Uterus (tissue), 4 donors: ENCODE measurements at places on chromosomes 6 and 20. TPM values are rescaled to one million over a fixed set of nuclear protein-coding genes. Genes with fewer than 3 reads are reported as not detected.

LHFPL5 gene
- total RNA-seq = not detected

FLRT3 gene
- total RNA-seq = 14.4 TPM

PNLDC1 gene
- total RNA-seq = not detected

SLC26A8 gene
- total RNA-seq = not detected

SPATS1 gene
- total RNA-seq = 0.62 TPM

F13A1 gene
- 90.6 TPM for total RNA-seq

MBOAT1 gene
- total RNA-seq = 29.2 TPM

NMBR gene
- total RNA-seq = not detected

PAK5 gene
- total RNA-seq = 0.07 TPM

MYL9 gene
- total RNA-seq = 255 TPM

DLK2 gene
- 1.9 TPM for total RNA-seq

RHAG gene
- total RNA-seq = not detected

SAMD10 gene
- total RNA-seq = not detected

MCCD1 gene
- not detected for total RNA-seq

OTOR gene
- total RNA-seq = not detected

GHRH gene
- not detected for total RNA-seq

DNA sequence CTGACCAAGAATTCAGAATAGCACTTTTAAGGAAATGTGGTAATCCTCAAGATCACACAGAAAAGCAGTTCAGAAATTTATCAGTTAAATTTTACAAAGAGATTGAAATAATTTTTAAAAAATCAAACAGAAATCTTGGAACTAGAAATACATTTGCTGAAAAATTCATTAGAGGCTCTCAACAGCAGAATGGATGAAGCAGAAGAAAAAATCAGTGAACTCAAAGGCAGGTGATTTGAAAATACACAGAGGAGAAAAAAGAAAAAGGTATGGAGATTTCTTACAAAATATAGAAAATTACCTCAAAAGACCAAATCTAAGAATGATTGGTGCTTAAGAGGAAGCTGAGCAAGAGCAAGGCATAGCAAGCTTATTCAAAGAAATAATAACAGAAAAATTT lies 11.5 kb downstream of the NQO2 start:
- no peak overlapping the region for H3K4me3 ChIP-seq
- no peaks in the 10 kb centered on the region for H3K27me3 ChIP-seq
- no peaks in the 10 kb centered on the region for H3K4me1 ChIP-seq
- no peak overlapping the region for H3K27ac ChIP-seq
- DNase-seq = no peak

- H3K4me1 ChIP-seq = no peaks in the 10 kb centered on the region
- no peak overlapping the region for H3K4me3 ChIP-seq
- H3K27me3 ChIP-seq = no peaks in the 10 kb centered on the region
- H3K27ac ChIP-seq = no peak overlapping the region
Measured at GRCh38 chr6:89970072-89970471, 75.8 kb downstream of the GJA10 start.

DNA sequence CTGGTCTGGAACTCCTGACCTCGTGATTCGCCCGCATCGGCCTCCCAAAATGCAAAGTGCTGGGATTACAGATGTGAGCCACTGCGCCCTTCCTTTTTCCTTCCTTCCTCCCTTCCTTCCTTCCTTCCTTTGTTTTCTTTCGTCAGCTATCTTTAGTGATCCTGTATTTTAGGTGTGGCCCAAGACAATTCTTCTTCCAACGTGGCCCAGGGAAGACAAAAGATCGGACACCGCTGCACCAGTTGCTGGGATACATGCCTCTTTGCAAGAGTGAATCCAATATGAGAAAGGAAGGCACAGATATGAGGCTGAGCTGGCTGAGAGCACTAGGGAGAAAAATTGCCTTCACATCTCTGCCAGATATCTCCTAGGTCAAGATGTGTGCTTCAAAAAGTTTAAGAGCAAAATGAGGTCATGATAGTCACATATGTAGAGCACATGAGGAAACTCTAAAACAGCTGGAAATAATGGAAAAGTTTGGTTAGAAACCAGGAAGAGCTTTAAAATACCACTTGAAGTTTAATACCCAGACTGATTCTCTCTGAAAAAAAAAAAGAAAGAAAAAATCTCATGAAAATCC lies 41.8 kb downstream of the OR2B2 start:
- no peak overlapping the region for H3K27ac ChIP-seq
- no peak for DNase-seq
- H3K4me1 ChIP-seq = no peaks in the 10 kb centered on the region
- peaks cover 29% of the 10 kb centered on the region for H3K27me3 ChIP-seq
- no peaks in the 10 kb centered on the region for H3K36me3 ChIP-seq
- no peak overlapping the region for H3K4me3 ChIP-seq

GRCh38 chr20:37262505-37262904 lies 891 bp upstream of the GHRH start:
- H3K36me3 ChIP-seq = no peaks in the 10 kb centered on the region
- H3K4me3 ChIP-seq = no peak overlapping the region
- no peaks in the 10 kb centered on the region for H3K4me1 ChIP-seq
- H3K27ac ChIP-seq = no peak overlapping the region
- DNase-seq = no peak
- H3K27me3 ChIP-seq = no peaks in the 10 kb centered on the region

- H3K27me3 ChIP-seq = peaks cover 93% of the 10 kb centered on the region
- H3K4me1 ChIP-seq = no peaks in the 10 kb centered on the region
- H3K4me3 ChIP-seq = no peak overlapping the region
- H3K36me3 ChIP-seq = no peaks in the 10 kb centered on the region
Measured at GRCh38 chr6:10418361-10418861, 3.5 kb upstream of the TFAP2A start.

- no peak overlapping the region for H3K4me3 ChIP-seq
- no peaks in the 10 kb centered on the region for H3K27me3 ChIP-seq
- peaks cover 5% of the 10 kb centered on the region for H3K4me1 ChIP-seq
- H3K36me3 ChIP-seq = no peaks in the 10 kb centered on the region
Measured at GRCh38 chr20:62955519-62956386, 3.2 kb downstream of the SLC17A9 start.

GRCh38 chr6:66199171-66199570 lies 492.1 kb upstream of the EYS start:
- H3K27ac ChIP-seq = no peak overlapping the region
- H3K36me3 ChIP-seq = no peaks in the 10 kb centered on the region
- H3K27me3 ChIP-seq = no peaks in the 10 kb centered on the region
- no peak for DNase-seq

DNA sequence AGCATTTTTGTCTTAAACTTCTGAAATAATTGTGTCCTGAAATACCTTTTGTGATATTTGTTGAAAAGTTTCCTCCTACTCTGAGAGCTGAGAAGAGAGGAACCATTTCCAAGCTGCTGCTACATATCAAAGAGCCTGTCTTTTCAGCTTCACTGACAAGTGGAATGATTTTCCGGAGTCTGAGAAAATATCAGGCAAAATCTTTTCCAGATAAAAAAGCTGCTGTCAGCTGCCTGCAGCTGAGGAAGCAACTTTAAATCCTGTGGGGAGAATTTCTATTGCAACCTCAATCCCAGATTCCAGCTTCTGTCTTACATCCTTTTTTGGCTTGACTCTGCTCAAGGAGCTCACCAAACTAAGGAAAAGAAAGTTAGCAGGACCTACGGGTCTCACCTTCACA lies 904.3 kb downstream of the PHF3 start:
- no peaks in the 10 kb centered on the region for H3K27me3 ChIP-seq
- H3K4me1 ChIP-seq = no peaks in the 10 kb centered on the region
- DNase-seq = no peak
- H3K36me3 ChIP-seq = no peaks in the 10 kb centered on the region

GRCh38 chr6:81169166-81169565 lies 583.3 kb downstream of the TENT5A start:
- H3K36me3 ChIP-seq = no peaks in the 10 kb centered on the region
- H3K27me3 ChIP-seq = no peaks in the 10 kb centered on the region
- no peaks in the 10 kb centered on the region for H3K4me1 ChIP-seq
- DNase-seq = no peak

- H3K27ac ChIP-seq = no peak overlapping the region
- no peak for DNase-seq
Measured at GRCh38 chr20:60054716-60055634, 96.8 kb downstream of the CDH26 start.

GRCh38 chr6:121951918-121952379 lies 447.5 kb upstream of the HSF2 start:
- no peak overlapping the region for H3K4me3 ChIP-seq
- no peaks in the 10 kb centered on the region for H3K36me3 ChIP-seq
- H3K27me3 ChIP-seq = no peaks in the 10 kb centered on the region
- DNase-seq = no peak
- no peaks in the 10 kb centered on the region for H3K4me1 ChIP-seq

GRCh38 chr6:31621320-31621939 lies 915 bp downstream of the PRRC2A start:
- peak overlapping the region; percentile 68 for H3K4me3 ChIP-seq
- peak overlapping the region; percentile 98 for H3K27ac ChIP-seq
- no peaks in the 10 kb centered on the region for H3K27me3 ChIP-seq
- no peaks in the 10 kb centered on the region for H3K36me3 ChIP-seq
- no peaks in the 10 kb centered on the region for H3K4me1 ChIP-seq
- DNase-seq = no peak

GRCh38 chr6:144769142-144769541 lies 484.0 kb downstream of the UTRN start:
- no peaks in the 10 kb centered on the region for H3K36me3 ChIP-seq
- H3K27me3 ChIP-seq = no peaks in the 10 kb centered on the region
- no peaks in the 10 kb centered on the region for H3K4me1 ChIP-seq
- H3K4me3 ChIP-seq = no peak overlapping the region

GRCh38 chr6:148223424-148223842 lies 119.2 kb upstream of the SASH1 start:
- no peak overlapping the region for H3K4me3 ChIP-seq
- no peak for DNase-seq
- H3K4me1 ChIP-seq = no peaks in the 10 kb centered on the region

DNA sequence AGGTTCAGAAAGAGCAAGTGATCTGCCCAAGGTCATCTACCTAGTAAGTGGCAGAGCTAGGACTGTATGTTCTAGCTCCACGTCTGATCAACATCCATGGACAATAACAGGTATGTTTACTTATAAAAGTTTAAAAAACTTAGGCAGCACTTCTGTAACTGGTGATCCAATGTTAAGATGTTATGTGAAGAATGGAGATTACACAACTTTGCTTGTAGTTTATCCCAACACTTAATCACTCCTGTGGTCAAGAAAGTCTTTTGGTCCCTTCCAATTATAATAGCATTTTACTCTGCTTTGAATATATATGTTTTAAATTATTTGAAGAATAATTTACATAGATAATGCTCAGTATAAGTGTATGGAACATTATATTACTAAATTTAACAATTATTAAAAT lies 4.8 kb downstream of the FBXO30 start:
- no peak overlapping the region for H3K27ac ChIP-seq
- H3K36me3 ChIP-seq = no peaks in the 10 kb centered on the region
- no peak overlapping the region for H3K4me3 ChIP-seq
- H3K27me3 ChIP-seq = no peaks in the 10 kb centered on the region
- DNase-seq = no peak
- no peaks in the 10 kb centered on the region for H3K4me1 ChIP-seq

DNA sequence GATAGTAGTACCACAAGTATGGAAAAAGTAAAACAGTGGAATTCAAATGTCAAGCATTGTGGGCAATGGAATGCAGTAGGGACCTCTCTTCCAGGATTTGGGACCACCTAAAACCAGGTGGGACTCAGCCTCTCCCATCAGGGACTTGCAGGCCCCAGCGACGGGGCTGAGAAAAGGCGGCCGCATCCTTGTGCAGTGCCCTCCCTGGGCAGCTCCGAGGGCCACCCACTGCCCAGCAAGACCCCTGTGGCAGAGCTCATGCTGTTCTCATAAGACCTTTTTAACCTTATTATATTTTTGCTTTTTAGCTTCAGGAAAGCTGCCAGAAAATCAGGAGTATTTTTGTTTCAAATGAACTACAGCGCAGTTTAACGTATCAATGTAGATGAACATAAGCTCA lies 142.6 kb upstream of the RPS6KA2 start:
- DNase-seq = no peak
- H3K27ac ChIP-seq = no peak overlapping the region
- H3K36me3 ChIP-seq = no peaks in the 10 kb centered on the region

GRCh38 chr20:50017576-50018248 lies 34.9 kb downstream of the SNAI1 start:
- H3K4me3 ChIP-seq = no peak overlapping the region
- H3K36me3 ChIP-seq = no peaks in the 10 kb centered on the region
- H3K4me1 ChIP-seq = no peaks in the 10 kb centered on the region

- no peak overlapping the region for H3K27ac ChIP-seq
- H3K4me3 ChIP-seq = no peak overlapping the region
- no peaks in the 10 kb centered on the region for H3K36me3 ChIP-seq
- H3K27me3 ChIP-seq = no peaks in the 10 kb centered on the region
Measured at GRCh38 chr6:130937942-130938604, 110.9 kb downstream of the SMLR1 start.

GRCh38 chr6:150521482-150521881 lies 78.2 kb upstream of the PLEKHG1 start:
- no peak overlapping the region for H3K4me3 ChIP-seq
- H3K36me3 ChIP-seq = no peaks in the 10 kb centered on the region
- H3K27ac ChIP-seq = no peak overlapping the region
- H3K4me1 ChIP-seq = no peaks in the 10 kb centered on the region
- no peaks in the 10 kb centered on the region for H3K27me3 ChIP-seq
- no peak for DNase-seq

GRCh38 chr6:3026791-3027626 lies 27.3 kb downstream of the NQO2 start:
- H3K27me3 ChIP-seq = no peaks in the 10 kb centered on the region
- H3K27ac ChIP-seq = no peak overlapping the region
- no peaks in the 10 kb centered on the region for H3K36me3 ChIP-seq
- DNase-seq = no peak
- H3K4me3 ChIP-seq = no peak overlapping the region

DNA sequence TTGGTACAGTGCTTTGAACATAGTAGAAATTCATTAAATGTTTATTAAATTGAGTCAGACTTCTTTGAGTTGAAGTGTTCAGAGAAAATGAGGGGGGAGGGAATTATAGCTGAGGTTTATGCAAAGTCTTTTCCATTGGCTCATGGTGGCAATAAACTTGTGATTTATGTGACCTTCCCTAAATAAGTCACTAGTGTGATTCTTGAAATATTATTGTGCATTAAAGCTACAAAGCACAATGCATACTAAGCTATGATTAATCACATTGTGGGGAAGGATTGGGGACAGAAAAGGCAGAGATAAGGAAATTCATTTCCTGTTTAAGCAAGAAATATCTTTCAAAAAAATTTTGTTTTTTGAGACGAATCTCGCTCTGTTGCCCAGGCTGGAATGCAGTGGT lies 877.5 kb downstream of the TFAP2A start:
- H3K4me3 ChIP-seq = no peak overlapping the region
- no peaks in the 10 kb centered on the region for H3K4me1 ChIP-seq
- H3K36me3 ChIP-seq = no peaks in the 10 kb centered on the region
- no peaks in the 10 kb centered on the region for H3K27me3 ChIP-seq
- DNase-seq = no peak
